CD4-positive, alpha-beta T cell treated with Interleukin-4 for 4 hours (primary cell): ENCODE measurements at places on chromosomes 7 and 10.

GRCh38 chr10:75841266-75841665 is 409.8 kb downstream of the LRMDA start:
- DNase-seq, result no peak

GRCh38 chr10:72598769-72599701 is 26.8 kb downstream of the MICU1 start:
- no peak for DNase-seq

DNA sequence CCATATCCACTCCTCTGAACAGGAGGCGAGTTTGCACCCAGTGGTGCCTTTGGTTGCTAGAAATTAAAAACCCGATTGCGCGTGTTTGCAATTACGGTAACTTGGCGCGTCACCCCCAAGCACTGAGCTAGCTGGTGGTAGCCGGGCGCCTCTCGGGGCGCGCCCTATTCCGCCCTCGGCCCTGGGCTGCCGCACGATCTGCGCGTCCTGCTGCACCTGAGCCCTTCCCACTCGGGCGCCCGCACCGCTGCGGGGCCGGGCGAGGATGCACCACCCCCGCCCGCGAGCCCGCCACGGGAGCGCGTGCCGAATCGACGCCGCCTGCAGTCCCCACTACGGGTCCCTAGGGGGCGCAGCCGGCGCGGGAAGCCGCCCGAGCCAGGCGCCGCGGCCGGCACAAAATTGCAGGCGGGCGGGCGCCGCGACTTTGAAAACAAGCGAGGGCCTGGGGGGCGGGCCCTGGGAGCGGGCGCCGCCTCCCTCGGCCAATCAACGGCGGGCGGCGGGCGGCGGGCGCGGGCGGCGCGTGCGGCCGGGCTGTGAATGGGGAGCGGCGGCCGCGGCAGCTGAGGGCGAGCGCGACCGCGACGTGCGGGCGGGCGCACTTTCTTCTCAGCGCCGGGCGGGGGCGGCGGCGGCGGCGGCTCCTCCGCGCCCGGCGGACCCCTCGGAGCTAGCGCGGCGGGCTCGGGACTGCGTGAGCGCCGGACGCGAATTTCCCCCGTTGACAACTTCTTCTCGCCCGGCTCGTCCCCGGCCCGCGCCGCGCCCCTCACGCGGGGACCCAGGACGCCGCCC is at the start of gene SDK1:
TSS of gene SDK1 (plus strand) at position 602 of the 798 bp plus-strand sequence. CDS start 335 bp downstream, outside the sequence.
- DNase-seq, result peak; percentile 89

DNA sequence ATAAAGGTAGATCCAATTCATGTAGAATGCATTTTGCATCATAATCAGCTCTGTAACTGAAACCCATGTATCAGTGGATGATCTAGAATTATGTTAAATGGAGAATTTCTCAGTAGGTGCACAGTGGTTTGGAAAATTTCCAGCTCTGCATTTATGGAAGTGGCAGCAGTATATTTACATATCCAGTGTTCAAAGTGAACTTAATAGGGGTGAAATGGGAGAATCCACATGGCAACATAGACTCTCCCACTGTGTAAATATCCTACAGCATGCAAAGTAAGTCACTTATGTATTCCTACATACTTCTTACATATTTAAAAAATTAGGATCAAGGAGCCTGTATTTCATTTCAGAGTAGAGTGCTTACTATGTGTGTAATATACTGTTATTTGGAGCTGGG is 35.3 kb downstream of the CDC14C start:
- DNase-seq, result no peak

GRCh38 chr10:106083572-106083971 is 1080.9 kb downstream of the SORCS1 start:
- DNase-seq, result no peak

GRCh38 chr7:21011153-21011552 is 224.5 kb upstream of the SP8 start:
- no peak for DNase-seq

DNA sequence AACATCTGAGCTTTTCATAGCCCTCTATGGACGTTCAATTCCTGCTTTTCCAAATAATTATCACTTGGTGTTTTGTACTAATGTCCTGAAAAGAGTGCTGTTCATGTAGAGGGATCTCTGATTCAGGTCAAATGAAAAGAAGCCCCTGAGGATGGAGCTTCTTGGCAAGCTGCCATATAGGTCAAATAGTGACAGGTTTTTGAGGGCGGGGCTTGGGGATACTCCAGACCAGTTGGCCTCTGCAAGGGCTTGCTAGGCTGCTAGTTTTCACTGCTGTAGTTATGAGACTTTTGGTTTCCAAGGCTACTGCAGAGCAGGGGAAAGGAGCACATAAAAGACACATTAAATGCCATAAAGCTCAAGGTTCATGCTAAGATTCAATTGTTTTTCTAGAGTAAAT is 257.2 kb upstream of the CACNA2D1 start:
- DNase-seq, result no peak

GRCh38 chr10:97024168-97025073 is 161.3 kb downstream of the SLIT1 start:
- DNase-seq, result no peak
